ENCODE measurements at places on chromosomes 5 and 9. TPM values are rescaled to one million over a fixed set of nuclear protein-coding genes. Genes with fewer than 3 reads are reported as not detected.

DNA sequence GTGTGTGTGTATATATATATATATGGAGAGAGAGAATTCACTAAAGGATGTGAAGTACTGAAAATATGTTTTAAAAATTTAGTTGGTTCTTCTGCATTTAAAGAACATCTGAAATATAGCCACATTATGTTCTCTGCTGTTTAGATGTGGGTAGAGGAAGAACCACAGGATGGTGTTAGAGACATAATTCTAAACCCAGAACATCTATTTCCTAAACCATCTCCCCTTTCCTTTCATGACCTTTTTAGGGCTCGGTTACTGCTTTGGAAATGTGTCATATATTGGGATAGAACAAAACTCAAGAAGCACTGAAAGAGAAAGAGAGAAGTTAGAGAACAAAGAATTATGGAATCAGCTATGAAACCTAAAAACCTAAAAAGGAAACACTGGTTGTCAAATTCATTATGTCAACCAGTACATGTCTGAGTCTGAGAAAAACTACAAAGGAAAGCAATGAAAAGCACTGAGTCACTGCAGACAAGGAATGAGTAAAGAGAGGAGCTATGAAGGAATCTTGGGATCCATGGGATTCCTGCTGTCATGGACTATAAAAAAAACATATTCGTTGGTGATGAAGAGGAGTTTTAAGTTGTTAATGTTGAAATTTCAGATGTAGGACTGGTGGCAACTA, 28.4 kb downstream of the SLC12A2 start:
- H3K4me3 ChIP-seq, result no peak overlapping the region
- no peak for DNase-seq
- no peaks in the 10 kb centered on the region for H3K27me3 ChIP-seq
- peaks cover 90% of the 10 kb centered on the region for H3K36me3 ChIP-seq

- no peaks in the 10 kb centered on the region for H3K36me3 ChIP-seq
- H3K27ac ChIP-seq, result no peak overlapping the region
- H3K4me3 ChIP-seq, result no peak overlapping the region
- no peaks in the 10 kb centered on the region for H3K27me3 ChIP-seq
- peaks cover 14% of the 10 kb centered on the region for H3K4me1 ChIP-seq
- DNase-seq, result no peak
These were observed 56.2 kb upstream of the EQTN start for GRCh38 chr9:27353166-27353473.

- H3K36me3 ChIP-seq, result no peaks in the 10 kb centered on the region
- no peak overlapping the region for H3K27ac ChIP-seq
- H3K4me3 ChIP-seq, result no peak overlapping the region
- no peaks in the 10 kb centered on the region for H3K4me1 ChIP-seq
- DNase-seq, result peak; percentile 91
These were observed 616.4 kb upstream of the NUDT12 start for GRCh38 chr5:104178829-104179456.

- H3K4me3 ChIP-seq, result no peak overlapping the region
- H3K27ac ChIP-seq, result no peak overlapping the region
- DNase-seq, result no peak
- no peaks in the 10 kb centered on the region for H3K36me3 ChIP-seq
- no peaks in the 10 kb centered on the region for H3K27me3 ChIP-seq
These were observed 96.6 kb downstream of the DAB2IP start for GRCh38 chr9:121748074-121748473.

- peak; percentile 80 for DNase-seq
- H3K4me3 ChIP-seq, result peak overlapping the region; percentile 79
- H3K4me1 ChIP-seq, result peaks cover 38% of the 10 kb centered on the region
- peak overlapping the region; percentile 75 for H3K27ac ChIP-seq
- H3K27me3 ChIP-seq, result no peaks in the 10 kb centered on the region
- H3K36me3 ChIP-seq, result no peaks in the 10 kb centered on the region
These were observed 554 bp downstream of the JAK2 start for GRCh38 chr9:4985386-4986266.

DNA sequence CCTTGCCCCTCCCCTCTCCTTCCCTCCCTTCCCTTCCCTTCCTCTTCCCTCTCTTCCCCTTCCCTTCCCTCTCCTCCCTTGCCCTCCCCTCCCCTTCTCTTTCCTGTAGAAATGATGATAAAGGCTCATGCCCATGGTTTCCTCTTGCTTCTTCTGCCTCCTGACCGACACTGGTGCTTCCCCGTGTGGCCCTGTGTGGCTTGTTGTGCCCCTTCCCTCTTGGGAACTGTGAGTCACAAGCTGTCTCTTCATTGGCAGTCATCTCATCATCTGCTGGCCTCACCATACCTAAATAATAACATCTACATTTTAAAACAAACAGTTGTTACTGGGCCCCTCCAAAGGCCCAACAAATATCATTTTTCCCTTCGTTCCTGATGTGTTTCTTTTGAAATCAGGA, 11.7 kb upstream of the CARNMT1 start:
- no peaks in the 10 kb centered on the region for H3K36me3 ChIP-seq
- H3K4me3 ChIP-seq, result no peak overlapping the region
- no peaks in the 10 kb centered on the region for H3K4me1 ChIP-seq
- no peaks in the 10 kb centered on the region for H3K27me3 ChIP-seq

- no peaks in the 10 kb centered on the region for H3K4me1 ChIP-seq
- no peak overlapping the region for H3K4me3 ChIP-seq
- H3K27ac ChIP-seq, result no peak overlapping the region
- no peaks in the 10 kb centered on the region for H3K27me3 ChIP-seq
These were observed 464.9 kb downstream of the TLE1 start for GRCh38 chr9:81224166-81225081.

GRCh38 chr9:96086936-96087571, 211.6 kb downstream of the ERCC6L2 start:
- H3K4me1 ChIP-seq, result no peaks in the 10 kb centered on the region
- no peak overlapping the region for H3K27ac ChIP-seq
- no peak for DNase-seq
- no peaks in the 10 kb centered on the region for H3K36me3 ChIP-seq
- no peak overlapping the region for H3K4me3 ChIP-seq

DNA sequence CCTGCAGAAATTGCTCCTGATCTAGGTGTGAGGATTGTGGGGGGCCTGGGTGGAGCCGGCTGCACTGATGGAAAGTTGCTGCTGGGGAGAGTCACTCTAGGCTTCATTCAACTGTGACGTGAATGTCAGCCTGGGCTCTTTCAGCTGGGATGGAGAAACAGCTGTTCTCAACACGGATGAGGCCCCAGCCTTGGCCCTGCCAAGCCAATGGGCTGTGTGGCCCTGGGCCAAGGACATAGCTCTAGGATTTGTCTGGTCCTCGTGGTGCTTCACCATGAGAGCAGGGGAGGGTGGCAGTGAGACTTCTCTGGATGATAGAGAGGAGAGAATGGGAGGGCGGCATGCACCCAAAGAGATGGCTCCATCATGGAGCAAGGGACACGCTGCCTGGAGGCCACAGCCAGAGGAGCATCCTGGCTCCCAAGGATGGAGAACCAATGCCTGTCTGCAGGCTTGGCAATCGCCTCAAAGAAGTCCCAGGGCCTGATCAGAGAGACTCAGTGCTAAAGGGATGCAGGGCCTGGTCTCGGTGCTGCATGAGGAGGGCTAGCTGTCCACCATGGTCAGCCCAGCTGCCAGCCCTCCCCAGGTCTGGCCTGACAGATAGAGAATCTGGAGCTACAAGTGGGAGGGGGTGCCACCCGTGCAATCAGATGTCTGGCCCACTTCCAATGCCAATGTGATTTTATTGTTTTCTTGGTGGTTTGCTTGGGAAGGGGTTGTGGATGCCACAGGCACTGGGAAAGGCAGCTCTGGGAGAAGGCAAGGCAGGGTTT, 141.0 kb downstream of the GADD45G start:
- no peaks in the 10 kb centered on the region for H3K4me1 ChIP-seq
- H3K4me3 ChIP-seq, result no peak overlapping the region
- H3K27me3 ChIP-seq, result no peaks in the 10 kb centered on the region
- DNase-seq, result peak; percentile 21

- no peak overlapping the region for H3K27ac ChIP-seq
- no peak overlapping the region for H3K4me3 ChIP-seq
- peaks cover 4% of the 10 kb centered on the region for H3K4me1 ChIP-seq
These were observed 19.6 kb upstream of the GLRX start for GRCh38 chr5:95841914-95842812.

- no peaks in the 10 kb centered on the region for H3K27me3 ChIP-seq
- H3K27ac ChIP-seq, result peak overlapping the region; percentile 16
- H3K36me3 ChIP-seq, result peaks cover 25% of the 10 kb centered on the region
These were observed 657 bp downstream of the NUP214 start for GRCh38 chr9:131126059-131126426.

- peak; percentile 76 for DNase-seq
- no peak overlapping the region for H3K27ac ChIP-seq
- no peaks in the 10 kb centered on the region for H3K36me3 ChIP-seq
- no peaks in the 10 kb centered on the region for H3K27me3 ChIP-seq
- no peak overlapping the region for H3K4me3 ChIP-seq
- H3K4me1 ChIP-seq, result no peaks in the 10 kb centered on the region
These were observed 110.5 kb upstream of the CDKN2B start for GRCh38 chr9:22119522-22120158.

DNA sequence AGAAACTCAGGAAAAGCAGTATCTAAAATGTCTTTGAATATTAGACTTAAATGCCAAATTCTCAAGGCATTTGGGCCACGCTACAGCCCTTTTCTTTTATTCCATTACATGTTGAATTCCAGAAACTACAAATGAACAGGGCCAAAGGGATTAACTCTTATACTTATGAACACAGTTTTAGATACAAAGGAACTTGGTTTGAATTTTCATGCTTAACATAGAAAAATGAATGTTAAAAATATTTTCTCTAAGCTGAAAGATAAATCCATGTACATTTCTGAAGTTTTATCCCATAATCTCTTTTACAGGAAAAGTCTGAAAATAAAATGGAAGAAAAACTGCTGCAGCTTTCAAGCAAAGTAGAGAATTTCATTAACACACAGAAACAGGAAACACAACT, 56.8 kb downstream of the FAM81B start:
- no peak for DNase-seq
- no peak overlapping the region for H3K4me3 ChIP-seq
- H3K27me3 ChIP-seq, result no peaks in the 10 kb centered on the region
- H3K36me3 ChIP-seq, result no peaks in the 10 kb centered on the region
- H3K27ac ChIP-seq, result no peak overlapping the region

- no peak overlapping the region for H3K27ac ChIP-seq
- no peak overlapping the region for H3K4me3 ChIP-seq
- no peaks in the 10 kb centered on the region for H3K27me3 ChIP-seq
- H3K36me3 ChIP-seq, result peaks cover 16% of the 10 kb centered on the region
- DNase-seq, result no peak
These were observed 7.5 kb downstream of the CATSPER3 start for GRCh38 chr5:134975078-134975715.

GRCh38 chr9:72315089-72315509, 49.9 kb downstream of the ZFAND5 start:
- no peaks in the 10 kb centered on the region for H3K36me3 ChIP-seq
- H3K27me3 ChIP-seq, result no peaks in the 10 kb centered on the region
- H3K4me1 ChIP-seq, result no peaks in the 10 kb centered on the region
- DNase-seq, result no peak
- no peak overlapping the region for H3K27ac ChIP-seq
- H3K4me3 ChIP-seq, result no peak overlapping the region

- no peak overlapping the region for H3K4me3 ChIP-seq
- no peaks in the 10 kb centered on the region for H3K36me3 ChIP-seq
- no peaks in the 10 kb centered on the region for H3K27me3 ChIP-seq
- H3K4me1 ChIP-seq, result 0 out of 2 replicates have a peak, but pooled peaks cover 4% of the 10 kb centered on the region
- no peak overlapping the region for H3K27ac ChIP-seq
These were observed 100.0 kb downstream of the GDNF start for GRCh38 chr5:37739817-37740261.

DNA sequence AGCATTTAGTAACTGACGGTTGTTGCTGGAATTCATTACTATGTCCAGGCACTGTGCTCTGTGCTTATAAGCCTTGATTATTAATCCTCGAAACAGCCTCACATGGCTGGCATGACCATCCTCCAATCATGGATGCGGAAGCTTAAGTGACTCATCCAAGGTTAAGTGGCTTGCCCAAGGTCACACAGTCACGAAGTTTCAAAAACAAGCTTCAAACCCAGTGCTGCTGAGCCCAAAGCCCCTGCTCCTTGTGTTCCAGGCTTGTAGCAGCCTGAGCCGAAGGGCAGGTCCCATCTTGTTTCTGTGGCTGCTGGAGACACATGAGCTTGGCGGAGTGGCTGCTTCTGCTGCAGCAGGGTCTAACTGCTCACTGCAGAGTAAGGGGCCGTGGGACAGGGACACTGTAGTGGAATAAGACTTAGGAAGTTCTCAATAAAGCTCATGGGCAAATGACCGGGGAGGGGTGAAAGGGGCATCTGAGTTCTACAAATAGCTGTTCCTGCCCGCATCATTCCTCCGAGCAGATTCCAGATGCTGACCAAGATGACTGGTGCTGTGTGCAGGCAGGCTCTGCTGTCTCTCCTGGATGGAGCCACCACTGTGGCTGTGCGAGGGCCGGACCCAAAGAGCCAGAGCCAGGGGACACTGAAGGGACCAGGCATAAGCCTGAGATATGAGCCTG, 32.4 kb downstream of the WHRN start:
- H3K27me3 ChIP-seq, result no peaks in the 10 kb centered on the region
- DNase-seq, result no peak
- no peak overlapping the region for H3K27ac ChIP-seq
- H3K4me3 ChIP-seq, result no peak overlapping the region
- no peaks in the 10 kb centered on the region for H3K4me1 ChIP-seq

DNA sequence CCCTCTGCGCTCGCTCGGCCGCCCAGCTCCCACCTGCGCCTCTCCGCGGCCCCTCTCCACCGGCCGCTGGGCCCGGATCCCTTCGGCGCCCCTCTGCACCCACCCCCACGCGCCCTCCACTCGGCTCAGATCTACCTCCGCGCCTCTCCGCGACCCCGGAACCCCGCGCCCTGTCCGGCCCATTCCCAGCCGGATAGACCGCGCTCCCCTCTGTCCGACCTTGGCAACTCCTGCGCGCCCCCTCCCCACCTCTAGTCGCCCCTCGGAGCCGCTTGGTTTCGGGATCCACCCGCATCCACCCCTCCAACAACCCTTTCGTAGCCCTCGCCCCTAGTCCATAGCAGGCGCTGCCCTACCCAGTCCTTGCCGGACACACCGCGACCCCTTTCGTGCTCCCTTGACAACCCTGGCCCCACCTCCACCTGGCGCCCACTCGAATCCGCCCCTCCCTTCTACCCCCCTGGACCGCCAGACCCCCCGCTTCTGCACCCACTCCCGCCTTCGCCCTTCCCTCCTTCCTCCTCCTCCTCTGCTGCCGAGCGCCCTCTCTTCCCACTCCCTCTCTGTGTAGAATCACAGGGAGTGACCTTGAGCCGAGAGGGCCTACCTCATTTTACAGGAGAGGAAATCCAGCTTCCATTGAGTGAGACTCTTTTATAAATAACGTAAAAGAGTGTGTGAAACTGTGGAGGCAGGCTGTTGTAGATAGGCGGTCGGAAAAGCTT, 525 bp upstream of the AK3 start:
- DNase-seq, result peak; percentile 47
- H3K4me3 ChIP-seq, result peak overlapping the region; percentile 92
- H3K4me1 ChIP-seq, result peaks cover 26% of the 10 kb centered on the region
- H3K36me3 ChIP-seq, result 0 out of 2 replicates have a peak, but pooled peaks cover 3% of the 10 kb centered on the region
- no peak overlapping the region for H3K27ac ChIP-seq

The GKAP1 gene
- total RNA-seq, result 13.4 TPM

The HMMR gene
- 37.6 TPM for total RNA-seq

The PCDHGB2 gene
- 9.8 TPM for total RNA-seq

The CYLC2 gene
- total RNA-seq, result not detected

The FCN1 gene
- not detected for total RNA-seq

The P4HA2 gene
- total RNA-seq, result 0.18 TPM
